ENCODE measurements at places on chromosomes 3 and 15.

DNA sequence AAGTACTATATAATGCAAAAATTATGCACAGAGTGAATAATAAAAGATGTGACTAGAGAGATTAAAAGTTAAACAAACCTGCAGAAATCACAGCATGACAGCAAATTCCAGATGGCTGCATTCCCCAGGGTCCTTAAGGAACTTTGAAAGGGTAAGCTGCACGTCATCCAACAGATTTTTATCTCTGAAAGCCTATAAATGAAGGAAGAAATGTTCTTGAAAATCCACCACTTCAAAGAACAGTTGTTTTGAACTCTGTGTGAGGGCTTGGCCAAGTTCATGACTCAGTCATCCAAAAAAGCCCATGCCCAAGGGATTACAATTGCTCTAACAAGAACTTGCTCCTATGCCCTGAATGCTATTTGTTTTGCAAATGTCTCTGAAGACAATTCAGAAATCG is 603.6 kb downstream of the PLOD2 start:
- DNase-seq = no peak

DNA sequence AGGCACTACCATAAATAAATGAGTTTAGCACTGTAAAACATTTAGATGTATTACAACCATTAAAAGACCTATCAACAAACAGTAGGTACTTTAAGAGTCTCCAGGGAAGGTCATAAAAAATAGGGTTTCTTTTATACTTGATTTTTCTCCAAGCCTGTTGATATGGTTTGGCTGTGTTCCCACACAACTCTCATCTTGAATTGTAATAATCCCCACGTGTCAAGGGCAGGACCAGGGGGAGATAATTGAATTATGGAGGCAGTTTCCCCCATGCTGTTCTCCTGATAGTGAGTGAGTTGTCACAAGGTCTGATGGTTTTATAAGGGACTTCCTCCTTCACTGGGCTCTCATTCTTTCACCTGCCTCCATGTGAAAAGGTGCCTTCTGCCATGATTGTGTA is 468.9 kb upstream of the UBE2E2 start:
- no peak for DNase-seq

GRCh38 chr15:92636908-92637481 is 18.6 kb downstream of the FAM174B start:
- no peak for DNase-seq

DNA sequence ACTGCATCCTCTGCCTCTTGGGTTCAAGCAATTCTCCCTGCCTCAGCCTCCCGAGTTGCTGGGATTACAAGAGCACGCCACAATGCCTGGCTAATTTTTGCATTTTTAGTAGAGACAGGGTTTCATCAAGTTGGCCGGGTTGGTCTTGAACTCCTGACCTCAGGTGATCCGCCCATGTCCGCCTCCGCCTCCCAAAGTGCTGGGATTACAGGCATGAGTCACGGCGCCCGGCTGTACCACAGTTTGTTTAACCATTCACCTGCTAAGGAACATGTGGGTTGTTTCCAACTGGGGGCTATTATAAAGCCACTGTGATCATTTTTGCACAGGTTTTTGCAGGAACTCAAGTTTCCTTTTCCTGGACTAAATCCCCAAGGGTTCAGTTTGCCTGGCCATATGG is 123.2 kb upstream of the RAP2B start:
- no peak for DNase-seq

DNA sequence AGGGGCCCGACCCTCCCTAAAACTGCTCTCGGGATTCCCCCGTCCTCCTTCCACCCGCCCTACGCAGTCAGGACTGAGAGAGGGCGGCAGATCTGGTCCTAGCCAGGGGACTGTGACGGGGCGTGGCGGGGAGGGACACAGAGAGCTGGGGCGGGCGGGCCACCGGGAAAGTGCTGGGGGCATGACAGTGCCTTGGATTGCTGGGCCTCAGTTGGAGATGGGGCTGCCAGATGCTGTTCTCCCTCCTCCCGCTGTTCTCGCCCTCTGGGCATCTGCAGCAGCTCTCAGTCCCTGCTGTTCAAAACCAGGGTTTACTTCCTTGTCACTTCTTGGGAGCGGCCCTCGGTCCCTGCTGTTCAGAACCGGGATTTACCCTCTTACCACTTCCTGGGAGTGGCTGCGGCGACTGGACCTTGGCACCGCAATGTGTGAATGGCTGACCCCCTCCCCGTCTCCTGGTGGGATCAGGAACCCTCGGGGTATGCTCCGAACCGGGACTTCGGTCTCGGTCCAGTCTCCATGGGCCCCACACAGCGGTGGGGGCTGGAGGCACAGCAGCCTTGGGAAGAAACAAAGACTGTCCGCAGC is 1.8 kb upstream of the RPP25 start:
- DNase-seq = no peak

DNA sequence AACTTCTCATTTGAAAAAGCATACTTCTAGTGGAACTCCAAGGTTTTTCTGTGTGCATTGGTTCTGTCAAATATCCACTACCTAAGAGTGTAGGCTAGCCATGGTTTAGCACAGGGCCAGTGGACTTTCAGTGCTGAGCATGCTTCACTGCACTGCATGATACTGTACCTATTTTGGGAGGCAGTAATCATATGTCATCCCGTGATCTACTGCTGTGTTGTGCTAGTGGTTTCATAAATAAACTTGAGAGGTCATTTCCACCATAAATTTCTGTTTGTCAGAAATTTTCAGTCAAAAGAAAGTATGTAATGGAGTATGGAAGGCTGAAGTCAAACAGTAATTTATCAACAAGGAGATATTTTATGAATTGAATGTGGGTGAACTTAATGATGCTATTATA is 203.6 kb downstream of the ROBO1 start:
- no peak for DNase-seq

- DNase-seq = no peak
Observed at GRCh38 chr15:60966316-60966715, 262.8 kb downstream of the RORA start.

DNA sequence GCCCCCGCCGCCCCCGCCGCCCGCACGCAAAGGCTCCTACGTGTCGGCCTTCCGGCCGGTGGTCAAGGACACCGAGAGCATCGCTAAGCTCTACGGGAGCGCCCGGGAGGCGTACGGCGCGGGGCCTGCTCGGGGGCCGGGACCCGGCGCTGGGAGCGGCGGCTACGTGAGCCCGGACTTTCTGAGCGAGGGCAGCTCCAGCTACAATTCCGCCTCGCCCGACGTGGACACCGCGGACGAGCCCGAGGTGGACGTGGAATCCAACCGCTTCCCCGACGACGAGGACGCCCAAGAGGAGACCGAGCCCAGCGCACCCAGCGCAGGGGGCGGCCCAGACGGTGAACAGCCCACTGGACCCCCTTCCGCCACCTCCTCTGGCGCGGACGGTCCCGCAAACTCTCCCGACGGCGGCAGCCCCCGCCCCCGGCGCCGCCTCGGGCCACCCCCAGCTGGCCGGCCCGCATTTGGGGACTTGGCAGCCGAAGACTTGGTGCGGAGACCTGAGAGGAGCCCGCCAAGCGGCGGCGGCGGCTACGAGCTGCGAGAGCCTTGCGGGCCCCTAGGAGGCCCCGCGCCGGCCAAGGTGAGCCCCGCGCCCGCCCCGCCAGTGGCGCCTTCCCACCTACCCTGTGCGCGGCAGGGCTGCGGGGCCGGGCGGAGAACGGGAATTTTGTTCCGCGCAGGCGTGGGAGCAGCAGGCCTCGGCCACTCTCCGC is 2.4 kb downstream of the SKOR1 start:
- DNase-seq = no peak

DNA sequence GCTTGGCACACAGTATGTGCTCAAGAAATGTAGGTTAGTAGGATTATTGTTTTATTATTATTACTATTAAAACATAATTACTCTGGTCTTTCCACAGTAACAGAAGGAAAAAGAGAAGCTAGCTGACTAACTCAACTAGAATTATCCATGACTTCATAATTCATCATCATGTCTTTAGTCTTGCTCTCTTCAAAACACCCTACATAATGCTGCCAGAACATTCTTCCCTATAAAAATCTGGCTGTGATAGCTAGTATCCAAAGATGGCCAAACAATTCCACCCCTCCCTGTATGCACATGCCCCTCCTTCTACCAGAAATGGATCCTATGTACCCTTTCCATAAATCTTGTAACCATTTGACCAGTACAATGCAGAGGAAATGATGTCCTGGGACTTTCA is 48.8 kb upstream of the SRGAP3 start:
- no peak for DNase-seq

DNA sequence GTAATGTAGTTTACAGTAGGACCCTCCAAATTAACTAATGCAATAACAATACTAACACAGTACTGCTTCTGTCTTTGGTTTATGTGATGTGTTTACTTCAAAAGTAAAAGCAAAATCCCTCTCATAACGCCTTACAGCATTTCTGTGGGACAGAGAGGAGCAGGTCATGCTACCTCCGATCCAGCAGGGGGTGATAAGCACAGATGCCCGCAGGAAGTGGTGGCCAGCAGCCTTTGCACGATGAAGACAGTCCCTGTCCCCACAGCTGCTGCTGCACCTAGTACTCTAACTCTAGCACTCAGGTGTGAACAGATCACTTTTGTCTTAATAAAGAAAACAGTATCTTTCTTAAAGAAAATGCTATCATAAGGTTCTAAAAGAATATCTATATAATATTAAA is 38.3 kb downstream of the ANO10 start:
- DNase-seq = no peak

DNA sequence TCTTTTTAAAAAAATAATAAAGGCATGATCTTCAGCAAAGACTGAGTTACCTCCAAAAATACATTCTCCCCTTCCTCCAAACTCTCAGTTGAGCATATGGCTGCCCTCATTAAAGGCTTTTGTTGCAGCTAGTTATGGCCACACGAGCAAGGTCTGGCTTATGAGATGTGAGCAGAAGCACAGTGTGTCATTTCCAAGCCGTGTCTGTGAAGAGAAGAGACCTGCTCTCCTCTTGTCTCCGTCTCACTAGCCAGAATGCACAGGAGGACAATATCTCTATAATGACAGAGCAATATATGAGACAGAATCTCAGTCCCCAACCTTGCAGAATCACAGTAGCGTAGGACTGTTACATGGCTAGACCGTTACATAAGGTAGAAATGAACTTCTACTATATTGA is 152.3 kb downstream of the MAGI1 start:
- DNase-seq = no peak

DNA sequence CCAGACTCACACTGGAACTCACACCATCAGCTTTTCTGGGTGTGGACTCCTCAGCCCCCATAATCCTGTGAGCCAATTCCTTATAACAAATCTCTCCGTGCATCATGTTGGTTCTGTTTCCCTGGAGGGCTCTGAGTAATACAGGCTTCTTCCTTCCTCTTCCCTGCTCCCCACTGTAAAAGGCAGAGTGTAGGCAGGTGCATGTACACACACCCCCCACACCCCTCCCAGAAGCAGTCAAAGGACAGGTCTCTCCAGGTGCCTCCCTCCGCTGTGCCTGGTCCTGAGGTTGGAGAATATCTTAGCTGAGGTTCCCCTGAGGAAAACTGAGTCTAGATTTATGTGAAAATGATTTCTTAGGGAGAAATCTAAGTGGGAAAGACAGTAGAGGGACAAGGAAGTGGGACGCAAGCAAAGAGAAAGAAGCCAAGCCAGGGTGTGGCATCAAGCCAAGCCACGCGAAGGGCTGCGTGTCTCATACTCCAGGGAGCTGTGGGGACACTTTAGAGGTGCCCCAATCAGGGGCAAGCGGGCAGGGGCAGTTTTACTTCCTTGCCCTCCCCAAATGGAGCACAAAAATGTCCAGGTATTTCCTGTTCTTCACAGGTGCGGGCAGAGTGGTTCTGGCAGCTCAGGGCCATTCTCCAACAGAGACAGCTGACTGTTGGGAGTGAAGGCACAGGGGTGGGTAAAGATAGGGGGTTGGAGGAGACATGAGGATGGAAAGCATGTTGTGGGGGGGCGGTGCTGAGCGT is 86.6 kb downstream of the HMG20A start:
- no peak for DNase-seq

DNA sequence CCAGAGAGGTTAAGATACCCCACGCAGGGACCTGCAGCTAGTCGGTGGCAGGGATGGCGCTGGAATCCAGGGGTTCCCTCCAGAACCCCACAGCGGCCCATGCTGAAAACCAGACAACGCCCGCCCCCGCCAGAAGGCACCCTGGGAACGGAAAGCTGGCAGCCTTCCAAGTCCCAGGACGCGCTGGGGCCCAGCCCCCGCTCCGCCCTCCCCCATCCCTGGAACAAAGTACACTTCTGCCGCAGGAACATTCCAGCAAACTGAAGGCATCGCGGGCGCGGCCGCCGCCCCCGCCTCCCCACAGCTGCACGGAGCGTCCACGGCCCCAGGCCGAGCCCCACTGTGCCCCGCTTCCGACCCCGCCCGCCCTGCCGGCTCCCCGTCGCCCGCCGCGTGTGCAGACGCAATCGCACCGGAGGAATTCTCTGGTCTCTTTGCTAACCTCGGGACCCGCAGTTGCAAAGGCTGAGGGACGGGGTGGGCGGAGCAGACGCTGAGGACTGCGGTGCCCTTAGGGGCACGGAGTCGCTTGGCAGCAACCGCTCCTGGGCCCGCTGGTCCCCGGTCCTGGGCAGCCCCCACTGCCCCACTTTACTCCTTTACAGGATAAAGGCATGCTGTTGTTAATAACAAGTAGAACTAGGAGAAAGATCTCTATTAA is 44.8 kb upstream of the RNU6-1 start:
- DNase-seq = peak; percentile 33

DNA sequence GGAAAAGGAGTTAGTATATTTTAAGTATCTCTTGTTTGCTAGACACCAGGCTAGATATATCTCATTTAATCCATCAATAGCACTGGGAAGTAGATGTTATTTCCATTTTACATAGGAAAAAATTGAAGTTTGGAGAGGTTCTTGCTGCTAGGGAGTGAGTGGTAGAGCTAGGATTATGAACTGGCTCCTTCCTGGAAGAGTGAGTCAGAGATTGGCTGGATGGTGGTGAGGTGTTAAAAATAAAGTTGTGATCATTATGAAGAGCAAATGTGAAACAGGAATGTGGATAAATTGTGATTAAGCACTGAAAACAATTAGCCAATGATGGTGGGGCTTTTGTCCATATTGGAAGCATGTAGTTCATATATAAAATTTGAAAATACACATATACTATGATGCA is 234.2 kb downstream of the WNT5A start:
- no peak for DNase-seq

GRCh38 chr15:64311566-64311965 is 44.4 kb downstream of the CSNK1G1 start:
- no peak for DNase-seq

DNA sequence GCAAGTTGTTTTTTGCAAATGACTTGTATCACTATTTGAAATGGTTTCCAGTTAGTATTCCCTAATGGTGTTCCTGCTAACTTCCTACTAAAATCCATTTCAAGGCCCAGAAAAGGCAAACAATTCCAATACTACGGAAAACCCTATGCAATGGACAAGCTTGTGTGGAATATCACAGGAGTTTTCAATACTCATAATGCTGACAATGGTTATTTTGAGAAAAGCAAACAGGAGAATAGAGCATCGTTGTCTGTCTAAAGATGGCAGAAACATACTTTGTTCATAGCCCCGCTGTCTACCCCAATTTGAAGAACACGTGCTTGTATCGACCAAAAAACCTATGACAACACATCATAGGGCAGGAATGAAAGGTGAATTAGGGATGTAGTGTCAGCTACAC is 327.9 kb downstream of the CHST2 start:
- DNase-seq = no peak

GRCh38 chr3:137047240-137047639 is 89.5 kb downstream of the IL20RB start:
- no peak for DNase-seq

All from stimulated activated CD4-positive, alpha-beta T cell treated with anti-CD3 and anti-CD28 coated beads, TNF-alpha, amount 100 ng/mL, for 24 hours (primary cell).